ENCODE measurements at places on chromosomes 2 and 18.

GRCh38 chr18:7417727-7418126, 149.4 kb upstream of the PTPRM start:
- DNase-seq: peak; percentile 60

DNA sequence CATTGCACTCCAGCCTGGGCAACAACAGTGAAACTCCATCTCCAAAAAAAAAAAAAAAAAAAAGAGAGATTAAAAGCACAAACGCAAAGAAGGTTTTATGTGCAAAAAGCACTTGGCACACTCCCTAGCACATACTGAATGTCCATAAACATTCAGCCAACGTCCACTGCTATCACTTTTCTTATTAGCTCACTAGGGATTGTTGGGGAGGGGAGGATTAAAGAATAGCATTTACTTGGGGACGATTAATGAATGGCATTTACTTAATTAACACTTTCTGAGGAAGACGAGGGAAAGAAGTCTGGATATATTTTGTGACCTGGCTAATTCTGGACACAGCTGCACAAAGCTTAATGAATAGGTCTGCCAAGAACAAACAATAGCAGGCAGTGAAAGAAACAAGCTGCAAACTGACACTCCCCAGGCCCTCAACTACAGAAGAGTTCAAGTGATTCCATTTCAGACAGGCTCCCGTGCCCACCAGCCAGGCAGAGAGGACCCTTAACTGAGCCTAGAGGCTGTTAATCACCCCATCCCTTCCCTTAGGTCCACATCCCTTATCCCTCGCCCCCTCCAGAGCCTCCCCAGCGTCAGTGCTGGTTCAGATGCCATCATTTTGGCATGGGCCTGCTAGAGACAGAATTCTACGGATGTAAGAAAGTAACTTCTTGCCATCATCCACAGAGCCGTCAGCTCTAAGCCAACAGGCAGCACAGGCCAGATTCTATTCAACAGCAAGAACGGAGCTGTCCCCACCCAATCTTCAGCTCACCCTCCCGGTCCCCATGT, 7.4 kb downstream of the CYB5A start:
- no peak for DNase-seq

DNA sequence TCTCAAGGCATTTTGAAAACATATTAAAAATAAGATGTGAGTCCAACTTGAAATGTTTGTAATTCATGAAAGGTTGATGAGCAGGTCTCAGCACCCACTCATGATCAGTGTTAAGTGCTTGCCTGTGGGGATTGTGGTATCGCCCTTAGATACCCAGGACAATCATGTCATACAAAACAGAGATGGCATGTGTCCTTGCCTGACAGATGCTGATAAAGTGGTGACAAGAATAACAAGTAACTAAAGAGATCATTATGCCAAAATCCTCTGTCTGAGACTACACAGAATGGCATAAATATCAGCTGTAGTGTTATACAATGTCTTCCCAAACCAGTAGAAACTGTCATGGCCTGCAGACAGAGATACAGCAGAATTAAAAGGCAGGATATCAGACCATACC, 930.3 kb downstream of the SUCLG1 start:
- DNase-seq: no peak

DNA sequence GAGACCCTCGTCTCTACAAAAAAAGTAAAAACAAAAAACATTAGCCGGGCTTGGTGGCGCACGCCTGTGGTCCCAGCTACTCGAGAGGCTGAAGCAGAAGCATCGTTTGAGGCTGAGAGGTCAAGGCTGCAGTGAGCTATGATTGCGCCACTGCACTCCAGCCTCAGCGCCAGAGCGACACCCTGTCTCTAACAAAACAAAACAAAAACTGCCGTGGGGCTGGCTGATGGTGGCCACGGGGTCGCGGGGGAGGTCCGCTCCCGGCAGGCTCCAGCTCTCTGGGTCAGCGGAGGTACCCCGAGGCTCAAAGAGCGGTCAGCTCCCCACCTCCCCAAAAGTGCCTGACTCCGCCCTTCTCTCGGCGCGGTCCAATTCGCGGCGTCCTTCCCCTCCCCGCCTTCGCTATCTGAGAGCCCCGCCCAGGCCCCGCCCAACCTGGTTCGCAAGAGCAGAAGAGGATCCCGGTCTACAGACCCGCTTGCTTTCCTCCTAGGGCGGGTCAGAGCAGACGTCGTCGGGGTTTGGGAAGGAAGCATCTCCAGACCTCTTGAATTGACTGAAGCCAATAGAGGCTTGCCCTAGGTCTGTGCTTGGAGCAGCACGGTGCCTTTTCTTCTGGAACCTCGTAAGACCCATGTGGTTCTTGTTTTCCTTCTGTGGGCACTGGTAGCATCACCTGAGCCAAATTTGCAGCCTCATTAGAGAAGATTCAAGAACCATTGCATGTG, 7.8 kb downstream of the RAX start:
- no peak for DNase-seq

- no peak for DNase-seq
Observed at GRCh38 chr18:50933684-50934083, 34.2 kb upstream of the ELAC1 start.

DNA sequence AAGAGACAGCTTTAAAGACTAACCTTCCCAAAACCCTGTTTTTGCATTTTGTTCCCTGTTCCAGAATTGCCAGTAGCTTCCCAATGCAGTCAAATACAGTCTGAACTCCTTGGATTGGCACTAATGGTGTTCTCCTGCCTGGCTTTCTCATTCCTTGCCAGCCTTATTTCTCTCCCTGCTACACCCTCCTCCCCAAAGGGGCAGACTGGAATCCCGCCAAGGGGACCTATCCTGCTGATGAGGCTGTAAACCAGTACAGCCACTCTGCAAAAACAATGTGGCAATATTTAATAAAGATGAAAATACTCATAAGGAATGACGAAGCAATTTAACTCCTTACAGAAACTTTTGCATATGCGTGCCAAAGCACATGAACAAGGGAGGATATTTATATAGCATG, 4.5 kb upstream of the SLC4A5 start:
- DNase-seq: no peak

DNA sequence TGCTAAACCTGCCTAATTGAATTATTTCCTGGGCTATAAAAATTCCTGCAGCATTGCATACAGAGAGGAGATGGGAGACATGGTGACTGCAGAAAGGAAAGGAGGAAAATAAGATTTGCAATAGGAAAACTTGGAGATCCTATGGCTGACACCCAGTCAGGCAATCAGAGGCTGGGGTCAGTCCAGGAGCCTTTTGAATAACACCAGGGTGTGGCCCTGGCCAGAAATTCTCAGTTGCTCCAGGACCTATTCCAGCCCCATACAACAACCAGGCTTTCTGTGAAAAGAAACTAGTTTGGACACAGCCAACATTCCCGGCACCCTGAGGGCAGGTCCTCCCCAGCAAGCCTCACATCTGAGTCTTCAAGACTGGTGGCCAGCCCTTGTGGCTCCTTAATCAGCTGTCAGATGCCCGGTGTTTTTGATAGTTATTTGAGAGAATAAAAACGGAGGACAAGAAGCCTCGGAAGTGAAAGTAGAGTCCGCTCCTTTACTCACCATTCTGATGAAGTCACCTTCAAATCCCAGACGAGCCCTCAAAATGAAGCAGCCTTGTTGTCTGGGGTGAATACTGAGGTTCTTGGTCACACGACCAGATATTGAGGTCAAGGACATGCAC, 31.1 kb upstream of the GMCL1 start:
- DNase-seq: peak; percentile 62

DNA sequence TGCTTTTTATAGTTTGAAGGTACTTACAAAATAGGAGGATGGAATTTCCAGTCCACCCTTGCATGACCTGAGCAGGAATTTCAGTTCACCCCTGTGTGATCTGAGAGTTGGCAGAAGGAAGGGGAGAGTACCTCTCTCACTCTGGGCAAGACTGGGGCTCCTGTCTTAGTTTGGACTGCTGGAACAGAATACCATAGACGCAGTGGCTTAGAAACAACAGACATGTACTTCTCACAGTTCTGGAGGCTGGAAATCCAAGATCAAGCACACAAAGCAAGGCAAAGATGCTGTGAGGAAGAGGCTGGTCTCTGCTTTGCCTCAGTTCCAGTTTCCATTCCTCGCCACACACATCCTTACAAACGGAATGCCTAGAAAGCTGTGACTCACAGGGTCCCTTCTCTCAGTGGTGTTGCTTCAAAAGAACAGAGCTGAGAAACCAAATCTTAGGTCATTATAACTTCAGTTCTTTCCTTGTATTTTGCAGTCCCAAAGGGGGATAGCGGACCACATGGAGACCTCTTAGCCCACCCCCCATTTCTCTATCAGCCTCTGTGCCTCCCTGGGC, 108.8 kb upstream of the HAAO start:
- DNase-seq: peak; percentile 57

GRCh38 chr2:178747767-178748166, 59.5 kb downstream of the TTN start:
- peak; percentile 9 for DNase-seq

DNA sequence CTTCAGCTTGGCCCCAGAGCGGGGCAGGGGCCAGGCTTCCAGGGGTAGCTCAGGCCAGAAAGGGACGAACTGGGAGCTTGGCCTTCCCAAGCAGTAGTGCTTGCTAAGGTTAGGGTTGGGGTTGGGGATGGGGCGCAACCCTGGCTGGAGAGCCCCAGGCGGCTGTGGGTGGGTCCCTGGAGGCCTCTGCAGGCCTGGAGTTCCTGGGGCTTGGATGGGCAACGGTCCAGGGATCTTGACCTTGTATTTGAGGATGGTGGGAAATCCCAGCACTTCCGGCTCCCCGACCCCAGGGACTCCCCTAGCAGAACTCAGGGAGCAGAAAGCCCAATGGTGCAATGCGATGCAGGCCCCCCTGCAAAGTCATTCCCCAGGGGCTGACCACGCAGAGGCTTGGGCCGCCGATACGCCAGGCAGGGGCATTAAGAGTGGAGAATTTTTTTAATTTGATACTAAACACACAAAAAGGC, 12.6 kb upstream of the MLPH start:
- DNase-seq: no peak

- no peak for DNase-seq
Observed at GRCh38 chr2:106350980-106351379, 117.2 kb downstream of the RGPD3 start.

DNA sequence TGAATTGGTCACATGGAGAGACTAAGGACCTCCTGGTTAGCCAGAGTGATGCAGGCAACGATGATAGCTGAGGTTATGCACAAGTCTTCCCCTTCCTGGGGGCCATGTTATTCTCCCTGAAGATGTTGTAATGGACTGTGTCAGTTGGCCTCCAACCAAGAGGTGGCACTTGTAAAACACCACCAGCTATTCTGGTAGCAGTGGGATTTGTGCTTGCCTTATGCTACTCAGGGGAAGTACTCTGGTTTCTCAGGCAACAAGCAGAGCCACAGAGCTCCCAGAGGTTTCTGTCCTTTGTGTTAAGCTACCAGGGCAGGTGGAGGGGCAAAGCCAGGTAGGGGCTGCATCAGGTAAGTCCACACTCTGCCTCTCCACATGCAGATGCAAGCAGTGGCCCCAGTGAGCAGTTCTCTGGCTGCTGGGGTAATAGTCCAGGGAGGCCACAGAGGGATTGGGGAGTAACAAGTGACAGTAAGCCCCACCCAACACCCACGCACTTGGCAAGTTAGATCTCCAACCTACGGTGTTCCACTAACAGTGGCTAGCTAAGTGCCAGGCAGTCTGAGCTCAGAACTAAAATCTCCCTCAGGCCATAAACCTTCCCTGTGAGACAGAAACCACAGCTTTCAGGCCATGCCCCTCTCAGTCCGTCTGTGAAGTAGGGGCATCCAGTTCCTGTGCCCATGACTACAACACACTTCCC, 99.7 kb downstream of the RND3 start:
- DNase-seq: no peak

DNA sequence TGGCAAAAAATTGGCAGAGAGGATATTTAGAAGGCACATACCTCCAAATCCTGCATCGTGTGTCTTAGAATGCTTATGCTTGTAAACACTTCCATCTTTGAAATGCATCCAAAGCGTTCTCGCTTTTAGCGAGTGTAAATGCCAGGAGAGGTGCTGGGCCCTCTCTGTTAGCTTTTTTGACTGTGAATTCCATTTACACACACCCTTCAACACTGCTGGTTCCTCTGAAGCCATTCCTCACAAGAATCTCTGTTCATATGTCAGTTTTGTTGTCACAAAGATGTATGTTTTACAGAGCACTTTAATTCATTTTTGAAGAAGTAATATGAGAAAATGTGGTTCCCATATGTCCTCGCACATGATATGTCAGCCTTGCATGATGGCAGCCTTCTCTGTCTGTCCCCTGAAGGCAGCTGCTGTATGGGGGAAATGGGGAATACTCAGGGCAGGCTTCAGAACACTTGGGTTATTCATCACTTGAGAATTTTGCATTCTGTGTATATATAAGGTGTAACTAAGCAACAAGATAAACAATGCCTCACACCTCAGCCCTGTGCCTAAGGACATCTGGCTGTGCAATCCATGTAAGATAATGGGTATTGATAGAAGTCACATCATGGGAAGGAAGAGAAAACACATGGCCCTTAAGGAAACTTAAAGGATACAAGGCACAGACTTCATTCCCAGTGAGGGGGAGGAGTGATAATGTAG, 52.3 kb downstream of the RAB27B start:
- peak; percentile 68 for DNase-seq

Measured in fibroblast of skin of abdomen (primary cell).